ENCODE measurements at places on chromosomes 6 and 20.

DNA sequence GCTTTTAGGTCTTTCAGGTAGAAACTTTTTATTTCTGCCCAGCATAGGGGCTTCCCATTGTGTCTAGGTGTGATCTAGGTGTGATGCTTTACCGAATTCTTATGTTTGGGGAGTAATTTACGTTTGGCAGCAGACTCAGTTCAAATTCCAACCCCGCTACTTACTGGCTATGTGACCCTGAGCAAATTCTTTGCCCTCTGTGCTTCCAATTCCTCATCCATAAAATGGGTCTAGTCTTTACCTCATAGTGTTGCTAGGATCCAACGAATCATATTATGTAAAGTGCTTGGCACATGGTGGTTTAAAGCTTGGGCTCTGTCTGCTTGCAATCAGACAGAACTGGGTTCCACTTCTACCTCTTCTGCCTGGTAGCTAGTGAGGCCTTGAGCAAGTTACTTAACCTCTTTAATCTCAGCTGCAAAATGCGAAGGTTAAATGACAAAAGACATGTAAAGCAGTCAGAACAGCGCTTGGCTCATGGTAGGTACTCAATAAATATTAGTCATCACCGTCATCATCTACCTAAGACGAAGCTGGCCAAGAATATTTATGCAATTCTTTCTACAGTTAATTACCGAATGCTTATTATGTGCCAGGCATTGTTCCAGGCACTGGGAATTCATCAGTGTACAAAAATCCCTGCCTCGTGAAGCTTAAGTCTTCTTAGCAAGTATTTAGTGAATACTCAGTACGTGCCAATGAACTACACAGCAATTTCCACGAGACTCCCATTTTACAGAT is 1.0 kb downstream of the NSFL1C start:
- peak; percentile 4 for DNase-seq

DNA sequence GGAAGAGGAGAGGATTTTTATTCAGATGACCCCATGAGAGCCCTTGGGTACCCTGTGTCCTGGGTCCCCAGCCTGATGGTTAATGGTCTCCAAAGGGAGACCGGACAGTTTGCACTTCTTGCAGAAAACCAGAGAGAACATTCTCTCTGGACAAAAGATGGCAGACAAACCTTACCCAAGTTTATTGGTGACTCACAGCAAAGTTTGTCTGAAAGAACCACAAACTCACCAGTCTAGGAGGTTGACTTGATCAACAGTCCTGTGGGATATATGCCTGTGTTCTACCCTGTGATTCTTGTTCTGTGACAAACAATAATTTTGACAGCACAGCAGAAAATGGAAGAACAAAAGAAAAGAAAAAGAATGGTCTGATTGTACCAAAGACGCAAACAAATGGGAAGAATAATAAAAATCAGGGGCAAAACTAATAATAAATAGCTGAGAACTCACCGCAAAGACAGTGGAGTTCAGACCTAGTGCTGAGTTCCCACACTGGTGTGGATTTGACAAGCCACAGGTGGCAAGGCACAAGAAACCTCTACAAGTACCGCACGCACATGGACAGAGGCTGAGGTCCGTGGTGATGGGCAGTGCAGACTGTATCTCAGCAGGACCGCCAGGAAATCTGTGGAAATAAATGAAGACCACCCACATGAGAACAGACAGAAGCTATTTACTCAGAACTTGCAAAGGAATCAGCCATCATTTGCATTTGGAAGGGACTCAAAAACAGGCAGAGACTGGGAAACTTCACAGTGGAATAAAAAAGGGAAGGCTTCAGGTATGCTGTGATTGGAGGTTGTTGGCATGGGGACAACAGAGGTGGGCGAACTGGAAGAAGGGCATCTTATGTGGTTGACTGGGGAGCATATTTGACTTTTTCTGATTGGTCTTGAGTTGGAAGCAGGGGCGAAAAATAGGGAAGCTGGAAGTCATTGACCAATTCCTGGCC is 246.3 kb upstream of the RNF24 start:
- DNase-seq = no peak

- peak; percentile 56 for DNase-seq
Observed at GRCh38 chr20:9072861-9073500, 4.1 kb downstream of the PLCB4 start.

GRCh38 chr20:2708073-2708415 is 15.5 kb downstream of the EBF4 start:
- peak; percentile 48 for DNase-seq

DNA sequence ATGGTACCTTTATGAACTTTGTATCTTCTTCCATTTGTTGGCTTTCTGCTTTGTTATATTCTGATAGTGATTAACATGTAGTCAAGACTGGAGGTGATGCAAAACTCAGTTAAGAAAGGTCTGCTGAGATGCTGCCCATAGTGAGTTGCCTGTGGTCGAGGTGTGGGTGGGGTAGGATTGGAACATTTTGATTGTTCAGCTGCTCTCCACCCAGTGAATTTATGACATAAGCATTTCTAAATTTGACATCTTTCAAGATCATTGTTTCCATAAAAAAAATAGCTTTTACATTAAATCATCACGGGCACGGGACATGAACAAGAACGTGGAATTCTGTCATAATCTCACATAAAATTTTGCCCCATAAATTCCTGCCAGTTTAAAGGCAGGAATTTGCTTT is 146.6 kb upstream of the POU3F2 start:
- DNase-seq = no peak

DNA sequence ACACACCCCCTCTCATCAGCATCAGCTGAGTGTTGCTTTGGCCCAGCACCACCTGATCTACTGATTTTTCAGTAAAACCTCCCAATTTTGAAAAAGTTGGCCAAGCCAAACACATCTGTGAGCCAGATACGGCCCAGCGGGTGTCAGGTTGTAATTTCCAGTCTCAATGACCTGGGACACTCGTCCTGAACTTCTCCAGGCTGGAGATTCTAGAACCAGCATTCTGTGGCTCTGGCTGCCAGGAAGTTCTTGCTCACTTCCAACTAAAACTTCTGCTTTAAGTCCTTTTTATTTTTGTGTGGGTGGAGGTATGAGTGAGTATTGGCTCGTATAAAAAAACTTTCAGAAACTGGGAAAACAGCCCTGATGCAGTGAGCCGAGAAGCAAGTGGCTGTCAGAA is 5.1 kb downstream of the KIAA1755 start:
- no peak for DNase-seq

DNA sequence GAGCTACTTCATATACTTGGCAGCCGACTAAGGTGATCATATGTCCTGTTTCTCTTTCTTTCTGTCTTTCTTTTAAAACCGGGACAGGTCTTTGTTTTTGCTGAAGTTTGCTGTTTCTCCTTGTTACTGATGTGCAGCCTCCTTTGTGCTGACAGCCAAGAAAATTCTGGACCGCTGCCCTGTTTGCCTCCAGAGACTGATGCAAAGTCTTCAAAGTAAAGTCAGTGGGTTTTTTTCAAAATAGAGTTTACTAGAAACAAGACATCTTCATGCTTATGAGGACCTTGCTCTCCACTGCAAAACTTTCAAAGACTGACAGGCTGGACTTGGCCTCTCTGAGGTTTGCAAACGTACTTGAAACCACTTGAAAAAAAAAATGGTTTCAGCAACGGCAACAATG is 510.5 kb upstream of the MAP3K7 start:
- DNase-seq = no peak

DNA sequence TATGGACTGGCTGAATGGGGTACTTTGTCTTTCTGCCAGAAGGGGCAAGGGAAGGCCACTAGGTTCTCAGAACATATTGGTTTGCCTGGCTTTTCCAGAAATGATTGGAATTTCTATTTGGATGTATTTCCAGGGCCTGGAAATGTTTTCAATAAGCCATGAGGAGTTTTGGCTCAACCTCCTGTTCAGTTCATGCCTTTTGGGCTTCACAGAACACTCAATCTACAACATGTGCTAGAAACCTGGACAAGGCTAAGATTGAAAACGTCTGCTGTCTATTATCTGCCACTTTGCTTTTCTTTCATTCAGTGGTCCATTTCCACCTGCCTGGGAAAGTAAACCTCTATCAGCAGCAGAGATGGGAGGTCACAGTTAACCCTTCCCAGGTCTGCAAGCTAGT is 793.4 kb downstream of the TENT5A start:
- DNase-seq = no peak
